Suppressor macrophage treated with lipopolysaccharide for 4 hours (primary cell): ENCODE measurements at places on chromosomes 2 and 18.

DNA sequence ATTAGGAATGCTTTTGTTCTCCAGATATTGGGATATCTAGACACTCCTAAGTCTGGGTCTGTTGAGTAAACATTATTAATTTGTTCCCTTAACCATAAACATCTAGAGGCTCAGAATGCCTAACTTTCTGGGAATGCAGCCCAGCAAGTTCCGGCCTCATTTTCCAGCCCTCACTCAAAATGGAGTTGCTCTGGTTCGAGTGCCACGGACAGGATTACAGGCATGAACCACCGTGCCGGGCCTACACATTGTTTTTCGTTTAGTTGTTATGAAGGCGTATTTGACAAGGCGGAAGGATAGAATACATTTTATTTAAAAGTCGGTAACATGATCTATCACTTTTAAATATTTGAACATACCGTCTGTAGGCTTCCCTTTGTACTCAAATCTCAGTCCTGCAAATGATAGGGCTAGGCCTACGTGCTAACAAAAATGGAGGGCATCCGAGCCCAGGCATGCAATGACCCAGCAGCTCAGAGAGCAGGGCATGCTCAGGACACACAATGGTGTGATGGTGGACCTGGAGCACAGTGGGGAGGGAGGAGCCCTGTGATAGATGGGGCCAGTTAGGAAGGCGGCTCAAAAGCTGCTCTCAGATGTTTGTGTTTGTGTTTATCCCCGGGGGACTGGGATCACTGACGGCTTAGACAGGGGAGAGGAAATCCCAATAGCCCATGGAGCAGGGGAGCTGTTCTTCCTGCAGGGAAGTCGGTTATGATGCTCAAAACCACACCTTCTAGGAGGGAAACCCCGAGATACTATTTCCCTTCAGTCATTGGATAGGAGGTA is 2.9 kb upstream of the SCYGR1 start:
- DNase-seq: no peak

- no peak for DNase-seq
These were observed 187.9 kb upstream of the HS6ST1 start for GRCh38 chr2:128506534-128506933.

- no peak for DNase-seq
These were observed 656 bp upstream of the LBX2 start for GRCh38 chr2:74499940-74500577.

GRCh38 chr18:79387214-79387613 is 8.5 kb upstream of the NFATC1 start:
- no peak for DNase-seq

DNA sequence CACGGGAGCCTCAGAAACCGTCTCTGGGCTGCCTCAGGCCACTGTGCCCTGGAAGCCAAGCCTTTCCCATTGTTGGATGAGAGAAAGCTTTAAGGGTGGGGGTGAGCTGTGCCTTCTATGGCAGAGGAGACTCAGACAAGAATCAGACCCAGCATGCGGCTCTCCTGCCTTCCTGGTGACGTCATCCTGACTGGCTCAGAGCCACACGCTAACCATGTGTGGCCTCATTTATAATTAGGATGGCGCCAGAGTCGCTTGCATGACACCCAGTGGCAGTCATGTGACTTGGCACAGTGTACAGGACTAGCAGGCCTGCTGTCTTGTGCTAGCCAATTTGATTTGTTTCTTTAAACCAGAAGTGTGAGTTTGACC is 99.1 kb downstream of the SH3BP4 start:
- DNase-seq: peak; percentile 88

DNA sequence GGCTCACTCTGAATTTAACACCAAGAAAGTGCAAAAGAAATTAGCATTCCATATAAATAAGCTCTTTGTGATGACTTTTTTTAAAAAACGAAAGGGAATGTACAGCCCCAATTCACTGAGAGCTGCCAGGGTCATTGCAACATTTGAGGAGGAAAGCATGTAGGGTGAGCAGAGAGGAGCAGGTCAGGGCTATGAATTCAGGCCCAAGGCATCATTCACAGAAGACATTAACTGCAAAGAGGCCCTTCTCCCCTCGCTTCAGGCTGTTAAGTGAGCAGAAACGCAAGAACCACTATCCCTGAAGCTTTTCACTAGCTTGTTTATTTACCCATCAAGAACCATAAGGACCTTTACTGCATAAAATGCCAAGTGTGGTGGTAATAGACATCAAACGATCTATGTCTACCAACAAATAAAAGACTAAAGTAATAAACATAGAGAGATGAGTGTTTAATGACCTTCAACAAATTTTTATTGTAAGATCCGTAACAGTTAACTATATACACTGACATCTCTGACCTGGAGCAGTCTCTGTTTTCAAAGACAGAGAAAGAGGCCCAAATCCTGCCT is 333.1 kb upstream of the HNRNPA3 start:
- no peak for DNase-seq

- DNase-seq: peak; percentile 54
These were observed at the start of gene SP5 for GRCh38 chr2:170715062-170715931. TSS of gene SP5 (plus strand) at chr2:170715337. CDS start at chr2:170715513, 176 bp downstream.

GRCh38 chr2:148046802-148047201 is 25.9 kb downstream of the MBD5 start:
- no peak for DNase-seq

GRCh38 chr2:213036836-213037235 is 114.6 kb downstream of the IKZF2 start:
- no peak for DNase-seq

DNA sequence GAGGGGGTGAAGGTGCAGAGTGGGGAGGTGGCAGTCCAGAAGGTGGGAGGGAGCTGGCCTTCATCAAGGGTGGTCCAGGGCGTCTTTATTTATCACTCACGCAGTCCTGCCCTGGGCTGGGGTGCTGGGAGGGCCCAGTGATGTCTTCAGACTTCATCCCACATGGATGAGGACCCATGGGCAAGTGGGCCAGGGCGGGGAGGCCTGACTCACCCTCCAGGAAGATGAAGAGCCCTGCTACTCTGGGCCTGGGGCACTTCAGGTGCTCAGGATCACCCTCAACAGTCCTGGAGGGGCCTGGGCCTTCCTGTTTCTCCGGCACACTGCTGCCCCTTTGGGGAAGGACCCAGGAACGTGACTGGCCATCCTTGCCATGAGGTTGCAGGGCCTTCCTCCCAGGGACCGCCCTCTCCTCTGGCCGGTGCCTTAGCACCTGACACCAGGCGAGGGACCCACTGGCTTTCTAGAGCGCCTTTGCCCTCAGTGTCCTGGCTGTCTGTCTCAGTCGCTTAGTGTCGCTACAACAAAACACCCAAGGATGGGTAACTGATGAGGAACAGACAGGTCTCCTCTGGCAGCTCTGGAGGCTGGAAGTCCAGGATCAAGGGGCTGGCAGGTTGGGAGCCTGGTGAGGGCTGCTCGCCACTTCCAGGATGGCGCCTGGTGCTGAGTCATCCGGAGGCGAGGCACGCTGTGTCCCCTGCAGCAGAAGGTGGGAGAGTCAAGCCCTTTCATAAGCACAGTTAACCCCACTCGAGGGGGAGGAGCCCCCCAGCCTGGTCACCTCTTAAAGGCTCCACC is 57.8 kb upstream of the HS6ST1 start:
- DNase-seq: no peak

GRCh38 chr2:208595386-208596275 is 189.0 kb downstream of the PTH2R start:
- no peak for DNase-seq
